ENCODE measurements at places on chromosomes 5 and 9.

GRCh38 chr9:17750269-17750668 is 171.4 kb downstream of the SH3GL2 start:
- no peak for DNase-seq

GRCh38 chr9:36319806-36320205 is 61.6 kb upstream of the GNE start:
- DNase-seq = no peak

GRCh38 chr5:35357973-35358372 is 127.7 kb upstream of the PRLR start:
- no peak for DNase-seq

GRCh38 chr9:4939118-4939561 is 45.9 kb upstream of the JAK2 start:
- DNase-seq = no peak

DNA sequence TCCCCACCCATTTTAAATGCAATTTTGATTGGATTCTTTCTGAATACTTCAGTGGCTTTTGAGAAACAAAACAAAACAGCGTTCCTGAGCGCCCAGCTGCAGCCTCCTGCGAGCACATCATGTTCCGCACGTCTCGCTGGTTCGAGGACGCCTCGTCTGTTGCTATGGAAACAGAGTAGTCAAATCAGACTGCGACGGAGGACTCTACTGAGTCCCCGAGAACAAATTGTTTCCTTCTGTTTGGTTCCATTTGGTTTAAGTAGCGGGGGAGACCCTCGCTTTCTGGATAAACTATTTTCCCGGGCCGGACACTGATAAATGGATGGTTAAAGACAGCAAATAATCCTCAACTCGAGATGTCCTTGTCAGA is 69.0 kb downstream of the SLC28A3 start:
- peak; percentile 70 for DNase-seq
